ENCODE measurements at places on chromosomes 16 and 17.

DNA sequence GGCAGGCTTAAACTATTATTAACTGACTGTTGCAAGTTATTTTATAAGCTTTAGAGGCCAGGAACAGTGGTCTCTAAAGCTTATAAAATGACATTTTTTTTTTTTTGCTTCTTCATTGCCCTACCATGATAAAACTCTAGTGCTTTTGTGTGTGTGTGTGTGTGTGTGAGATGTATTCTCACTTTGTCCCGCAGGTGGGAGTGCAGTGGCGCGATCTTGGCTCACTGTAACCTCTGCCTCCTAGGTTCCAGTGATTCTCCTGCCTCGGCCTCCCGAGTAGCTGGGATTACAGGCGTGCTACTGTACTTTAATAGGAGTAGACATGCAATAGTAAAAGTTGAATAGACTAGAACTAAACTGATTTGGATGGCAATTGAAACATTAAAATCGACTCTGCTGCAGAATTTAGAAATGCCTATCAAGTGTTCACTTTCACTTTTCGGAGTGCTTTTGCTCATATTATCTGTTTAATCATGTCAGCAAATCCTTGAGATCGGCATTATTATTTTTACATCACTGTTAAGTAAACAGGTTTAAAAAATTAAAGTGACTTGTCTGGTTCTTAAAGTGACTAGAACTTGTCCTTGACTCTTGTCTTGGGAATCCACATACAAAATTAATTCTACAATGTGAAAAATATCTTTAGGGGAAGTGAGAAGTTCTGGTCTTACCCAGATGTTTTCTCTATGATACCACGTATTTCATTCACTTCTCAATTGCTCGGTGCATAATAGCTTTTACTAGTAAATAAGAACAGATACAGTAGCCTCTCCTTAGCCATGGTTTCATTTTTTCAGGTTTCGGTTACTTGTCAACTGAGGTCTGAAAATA is 8.4 kb upstream of the PCTP start:
- DNase-seq, result no peak

- peak; percentile 12 for DNase-seq
Measured at GRCh38 chr17:50816771-50817751, 18.3 kb upstream of the WFIKKN2 start.

- no peak for DNase-seq
Measured at GRCh38 chr16:11640987-11641817, 27.1 kb upstream of the SNN start.

DNA sequence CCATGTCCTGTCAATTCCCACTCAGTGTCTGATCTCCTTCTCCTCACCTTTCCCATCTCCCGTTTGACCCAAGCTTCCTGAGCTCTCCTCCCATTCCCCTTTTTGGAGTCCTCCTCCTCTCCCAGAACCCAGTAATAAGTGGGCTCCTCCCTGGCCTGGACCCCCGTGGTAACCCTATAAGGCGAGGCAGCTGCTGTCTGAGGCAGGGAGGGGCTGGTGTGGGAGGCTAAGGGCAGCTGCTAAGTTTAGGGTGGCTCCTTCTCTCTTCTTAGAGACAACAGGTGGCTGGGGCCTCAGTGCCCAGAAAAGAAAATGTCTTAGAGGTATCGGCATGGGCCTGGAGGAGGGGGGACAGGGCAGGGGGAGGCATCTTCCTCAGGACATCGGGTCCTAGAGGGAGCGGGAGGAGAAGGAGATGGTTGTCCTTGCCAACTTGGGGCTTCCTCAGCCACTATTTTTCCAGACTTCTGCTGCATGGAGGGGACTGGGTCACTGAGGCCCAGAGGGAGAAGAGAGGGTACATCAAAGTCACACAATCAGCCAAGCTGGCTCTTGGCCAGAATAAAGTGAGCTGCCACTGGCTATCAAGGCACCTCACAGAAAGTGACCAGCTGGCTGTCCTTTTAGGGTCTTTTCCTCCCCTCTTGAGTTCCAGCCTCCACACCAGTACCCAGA is 1.9 kb upstream of the TBC1D10B start:
- DNase-seq, result no peak

DNA sequence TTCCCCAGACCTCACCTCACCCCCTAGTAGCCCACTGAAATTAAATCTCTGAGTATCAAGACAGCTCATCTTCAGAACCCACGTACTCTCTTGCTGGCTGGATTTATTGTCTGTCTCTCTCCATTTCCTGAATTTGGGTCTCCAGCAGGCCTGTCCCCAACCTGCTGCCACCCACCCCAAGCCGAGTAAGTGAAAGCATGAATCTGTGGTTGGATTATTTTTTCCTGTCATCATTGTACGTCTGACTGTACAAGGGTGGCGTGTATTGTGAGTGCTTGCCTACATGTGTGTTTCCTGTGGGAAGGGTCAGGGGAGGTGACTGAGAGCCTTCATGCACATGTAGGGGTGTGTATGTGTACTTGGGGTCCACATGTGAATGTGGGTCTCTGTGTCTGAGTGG is 5.4 kb downstream of the TNP2 start:
- no peak for DNase-seq

- DNase-seq, result no peak
Measured at GRCh38 chr17:37787055-37787757, 42.3 kb upstream of the HNF1B start.

DNA sequence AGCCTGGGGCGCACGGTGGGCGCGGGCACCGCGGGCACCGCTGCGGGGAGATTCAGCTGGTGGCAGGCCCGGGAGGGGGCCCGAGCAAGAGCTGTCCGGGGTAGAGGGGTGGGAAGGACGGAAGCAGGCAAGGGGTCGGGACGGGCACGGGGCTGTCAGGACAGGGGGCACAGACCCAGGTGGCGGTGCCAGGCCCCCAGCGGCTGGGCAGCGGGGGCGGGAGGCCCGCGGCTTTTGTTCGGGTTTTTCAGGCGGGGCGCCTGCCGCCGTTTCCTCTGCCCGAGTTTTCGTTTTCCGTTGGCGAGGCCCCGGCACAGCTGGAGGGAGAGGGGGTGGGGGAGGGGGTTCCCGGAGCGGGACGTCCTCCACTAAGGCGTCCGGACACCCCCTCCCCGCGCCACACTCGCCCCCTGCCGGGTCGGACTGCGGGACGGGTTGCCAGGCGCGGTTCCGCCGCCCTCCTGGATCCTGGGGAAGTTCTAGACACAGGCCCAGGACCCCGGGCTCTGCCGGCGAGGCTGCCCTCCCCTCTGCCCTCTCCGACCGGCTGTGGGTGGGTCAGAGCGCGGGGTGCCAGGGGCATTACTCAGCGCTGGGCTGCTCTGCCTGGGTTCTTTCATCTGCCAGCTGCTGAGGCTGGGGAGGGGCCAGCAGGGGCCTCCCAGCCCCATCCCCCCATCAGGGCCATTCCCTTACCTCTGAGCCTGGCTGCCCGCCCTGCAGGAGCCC is 543 bp downstream of the ARHGAP23 start:
- DNase-seq, result no peak

- DNase-seq, result no peak
Measured at GRCh38 chr17:3723188-3723555, 531 bp upstream of the HASPIN start.

DNA sequence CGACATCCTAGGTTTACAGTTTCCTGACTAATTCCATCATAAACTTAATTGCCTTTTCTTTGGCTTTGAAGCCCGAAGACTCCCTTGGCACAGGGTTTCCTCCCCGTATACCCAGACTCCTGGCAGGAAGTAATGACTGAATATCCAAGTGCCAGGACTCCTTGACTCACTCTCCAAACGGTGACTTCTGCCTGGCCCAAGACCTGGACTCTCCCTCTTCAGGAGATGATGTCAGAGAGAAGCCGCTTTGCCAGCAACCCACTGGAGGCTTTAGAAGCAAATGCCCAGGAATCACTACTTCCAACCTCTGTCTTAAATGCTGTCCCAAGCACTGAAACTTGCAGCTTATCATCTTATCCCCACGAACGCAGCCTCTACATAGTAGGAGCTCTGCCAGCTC is 146.5 kb downstream of the RGS9 start:
- DNase-seq, result no peak

DNA sequence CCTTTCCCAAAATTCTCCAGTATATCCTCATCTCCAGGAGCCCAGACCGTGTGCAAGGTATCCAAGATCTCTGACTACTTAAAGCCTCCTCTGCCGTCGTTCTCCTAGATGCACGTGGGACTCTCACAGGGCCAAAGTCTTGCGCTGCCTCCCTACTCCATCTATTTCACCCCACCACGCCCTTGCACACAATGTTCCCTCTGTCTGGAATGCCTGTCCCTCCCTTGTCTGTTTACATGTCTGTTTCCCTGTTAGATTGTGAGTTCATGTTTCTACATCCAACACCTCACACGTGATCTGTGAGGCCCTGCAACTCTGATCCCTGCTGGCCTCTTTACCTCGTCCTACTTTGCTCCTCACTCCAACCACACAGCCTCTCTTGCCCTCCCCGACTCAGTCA is 4.9 kb upstream of the FZD2 start:
- DNase-seq, result no peak

GRCh38 chr16:15487336-15488284 is 53.2 kb downstream of the BMERB1 start:
- DNase-seq, result no peak

DNA sequence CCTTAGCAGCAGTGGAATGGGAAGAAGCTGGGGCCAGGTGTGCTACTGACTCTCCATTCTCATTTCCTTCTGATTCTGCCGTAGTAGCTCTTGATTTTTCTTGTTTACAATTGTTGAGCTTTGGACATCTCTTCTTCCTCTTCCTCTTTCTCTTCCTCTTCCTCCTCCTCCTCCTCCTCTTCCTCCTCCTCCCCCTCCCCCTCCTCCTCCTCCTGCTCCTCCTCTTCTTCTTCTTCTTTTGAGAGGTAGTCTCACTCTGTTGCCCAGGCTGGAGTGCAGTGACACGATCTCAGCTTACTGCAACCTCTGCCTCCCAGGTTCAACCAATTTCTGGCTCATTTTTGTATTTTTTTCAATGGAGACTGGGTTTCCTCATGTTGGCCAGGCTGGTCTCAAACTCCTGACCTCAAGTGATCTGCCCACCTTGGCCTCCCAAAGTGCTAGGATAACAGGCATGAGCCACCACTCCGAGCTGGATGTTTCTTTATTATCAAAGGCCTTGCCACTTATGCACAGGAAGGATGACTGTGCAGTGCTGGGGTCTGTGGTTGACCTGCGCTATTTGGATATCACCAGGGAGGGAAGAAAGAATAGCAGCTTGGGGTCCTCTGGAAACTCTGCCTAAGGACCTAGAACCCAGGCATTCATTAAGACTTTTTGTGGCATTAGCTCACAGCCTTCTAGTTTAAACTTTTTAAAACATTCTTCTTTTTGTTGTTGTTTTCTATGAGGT is 127.8 kb upstream of the KCNJ16 start:
- DNase-seq, result no peak

DNA sequence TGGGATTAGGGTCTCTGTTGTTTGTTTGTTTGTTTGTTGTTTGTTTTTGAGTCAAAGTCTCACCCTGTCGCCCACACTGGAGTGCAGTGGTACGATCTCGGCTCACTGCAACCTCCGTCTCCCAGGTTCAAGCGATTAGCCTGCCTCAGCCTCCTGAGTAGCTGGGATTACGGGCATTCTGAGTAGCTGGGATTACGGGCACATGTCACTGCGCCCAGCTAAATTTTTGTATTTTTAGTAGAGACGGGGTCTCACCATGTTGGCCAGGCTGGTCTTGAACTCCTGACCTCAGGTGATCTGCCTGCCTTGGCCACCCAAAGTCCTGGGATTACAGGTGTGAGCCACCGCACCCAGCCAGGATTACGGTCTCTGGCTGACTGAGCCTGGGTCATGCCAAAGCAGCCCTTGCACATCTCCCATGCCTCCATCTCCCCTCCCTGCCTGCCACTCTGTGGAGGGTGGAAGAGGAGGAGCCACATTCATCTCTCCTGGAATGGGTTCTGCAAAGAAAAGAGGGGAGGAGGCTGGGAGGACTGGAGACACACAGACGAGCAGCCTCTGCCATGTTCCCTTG is 59.2 kb downstream of the BEAN1 start:
- DNase-seq, result no peak

DNA sequence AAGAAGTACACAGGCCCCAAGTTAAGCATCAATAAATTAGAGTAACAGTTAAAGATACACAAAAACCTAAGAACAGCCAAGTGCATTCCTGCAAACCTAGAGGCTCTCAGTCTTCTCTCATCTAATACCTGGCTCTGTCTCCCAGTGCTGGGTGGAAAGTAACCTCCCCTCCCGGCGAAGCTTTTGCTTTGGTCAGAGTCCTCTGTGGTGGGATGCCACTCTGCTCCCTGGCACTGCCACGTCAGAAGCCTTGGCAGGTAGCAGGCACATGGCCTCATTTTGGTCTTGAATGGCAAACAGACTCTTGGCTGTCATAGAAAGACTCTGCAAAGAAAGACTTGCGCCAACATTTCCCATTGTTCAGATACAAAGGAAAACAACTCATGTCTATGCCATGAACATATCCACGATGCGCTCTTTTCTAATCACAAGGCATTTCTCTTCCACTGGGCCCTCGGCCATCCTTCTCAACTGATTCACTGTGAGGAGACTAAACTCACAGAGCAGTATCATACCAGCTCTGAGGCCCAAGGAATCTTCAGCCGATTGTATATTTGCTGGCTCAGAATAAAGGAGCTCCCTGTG is 21.2 kb downstream of the MTHFSD start:
- no peak for DNase-seq

DNA sequence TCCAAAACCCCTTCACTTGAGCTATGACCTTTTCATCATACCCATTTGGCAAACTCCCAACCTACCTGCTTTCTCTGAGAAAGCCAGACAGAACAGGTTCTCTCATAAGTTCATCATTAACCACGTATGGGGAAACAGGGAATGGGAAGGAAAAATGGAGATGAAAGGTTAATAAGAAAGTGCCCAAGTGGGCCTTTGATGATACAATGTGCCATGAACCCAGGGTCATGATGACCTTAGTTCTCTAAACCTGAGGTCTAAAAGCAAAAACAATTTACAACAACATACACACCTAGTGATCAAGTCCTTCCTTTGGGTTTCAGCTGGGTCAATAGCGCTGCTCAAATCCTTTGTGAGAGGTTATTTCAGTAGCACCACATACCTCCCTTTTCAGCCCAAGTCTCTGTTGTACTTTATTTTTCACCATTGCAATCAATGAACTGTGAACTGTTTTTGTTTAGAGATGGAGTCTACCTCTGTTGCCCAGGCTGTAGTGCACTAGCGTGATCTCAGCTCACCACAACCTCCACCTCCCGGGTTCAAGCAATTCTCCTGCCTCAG is 14.5 kb upstream of the RANGRF start:
- no peak for DNase-seq

GRCh38 chr16:2194166-2194834 is 2.1 kb downstream of the CASKIN1 start:
- DNase-seq, result no peak

DNA sequence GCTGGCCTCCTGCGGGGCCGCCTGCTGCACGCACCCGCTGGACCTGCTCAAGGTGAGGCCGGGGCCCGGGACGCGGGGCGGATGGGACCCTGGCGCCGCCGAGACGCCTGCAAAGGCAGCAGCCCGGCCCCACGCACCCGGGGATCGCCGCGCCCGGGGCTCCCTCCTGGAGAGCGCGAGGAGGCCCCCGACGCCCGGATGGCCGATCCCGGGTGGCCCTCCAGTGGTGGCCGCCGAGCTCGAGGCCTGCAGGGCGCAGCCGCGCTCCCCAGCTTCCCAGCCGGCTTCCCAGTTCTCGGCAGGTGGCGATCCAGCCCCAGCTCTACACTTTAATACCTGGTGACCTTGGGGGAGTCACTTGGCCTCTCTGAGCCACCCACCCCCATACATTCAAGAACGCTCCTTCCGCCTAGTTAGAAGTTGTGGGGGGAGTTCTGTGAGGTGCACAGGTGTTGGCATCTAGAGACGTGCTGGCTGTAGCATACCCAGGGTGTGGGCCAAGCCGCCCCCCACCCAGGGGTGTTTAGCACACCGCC is 452 bp downstream of the SLC25A10 start:
- no peak for DNase-seq

Measured in stimulated activated CD8-positive, alpha-beta memory T cell treated with anti-CD3 and anti-CD28 coated beads, Interleukin-7, amount 100 ng/mL, for 4 hours (primary cell).